ENCODE measurements at places on chromosomes 7 and 10. TPM values are rescaled to one million over a fixed set of nuclear protein-coding genes. Genes with fewer than 3 reads are reported as not detected.

The IRF5 gene
- 1.8 TPM for total RNA-seq

The BTBD16 gene
- total RNA-seq = not detected

DNA sequence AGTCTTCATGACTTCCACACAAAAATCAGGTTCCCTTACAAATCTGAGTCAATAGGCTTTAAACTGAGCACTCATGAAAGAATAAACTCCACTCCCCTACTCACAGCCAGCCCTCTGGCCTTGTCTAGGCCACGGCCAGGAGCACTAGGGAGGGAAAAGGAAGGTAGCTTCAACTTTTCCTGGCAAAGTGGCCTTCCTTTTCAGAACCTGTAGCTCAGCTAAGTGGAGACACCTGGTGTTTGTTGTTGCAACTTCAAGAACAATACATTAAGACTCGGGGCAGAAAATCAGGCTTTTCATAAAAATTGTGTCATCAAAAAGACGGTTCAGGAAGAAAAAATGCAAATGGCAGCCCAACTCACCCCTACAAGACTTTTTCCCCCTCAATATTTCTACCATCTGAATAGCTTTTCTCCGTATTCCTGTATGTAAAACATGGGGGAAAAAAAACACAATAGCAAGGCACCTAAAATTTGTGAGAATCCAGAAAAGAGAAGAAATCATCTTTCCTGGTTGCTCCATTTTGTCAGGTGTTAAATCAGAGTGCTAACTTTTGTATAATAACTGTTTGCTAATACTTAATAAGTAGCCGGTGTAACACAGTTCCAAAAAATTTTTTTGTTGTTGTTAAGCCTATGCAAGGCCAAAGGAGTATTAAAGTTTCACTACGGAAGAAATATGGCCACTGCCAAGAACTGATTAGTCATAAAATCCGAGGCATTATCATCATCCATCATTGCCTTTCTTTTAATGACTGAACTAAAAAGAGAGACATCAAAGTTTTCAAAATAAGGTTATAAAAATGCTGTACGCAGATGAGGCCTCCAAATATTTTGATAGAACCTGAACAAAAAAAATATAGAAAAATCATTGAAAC is 66.2 kb upstream of the ARID5B start:
- peak; percentile 88 for DNase-seq

- DNase-seq = no peak
Measured at GRCh38 chr7:129197771-129198170, 9.3 kb downstream of the SMO start.

DNA sequence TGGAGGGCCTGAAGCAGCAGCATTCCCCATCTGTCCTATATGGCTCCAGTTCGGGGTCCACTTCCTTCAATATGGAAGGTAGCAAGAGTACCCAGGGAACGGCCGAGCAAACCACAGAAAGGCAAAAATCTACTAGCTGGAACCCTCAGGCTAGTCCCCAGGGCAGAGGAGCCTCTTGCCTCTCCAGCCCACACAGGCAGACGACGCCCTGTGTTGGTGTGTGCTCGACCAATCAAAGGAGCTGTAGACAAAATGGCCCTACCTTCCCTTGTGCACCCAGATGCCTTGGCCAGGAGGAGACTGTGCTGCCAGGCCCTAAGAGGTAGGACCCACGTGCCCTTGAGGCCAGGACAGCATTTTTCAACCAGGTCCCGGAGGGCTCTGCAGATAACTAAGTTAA is 91.5 kb downstream of the FAM53B start:
- no peak for DNase-seq

GRCh38 chr10:36118314-36118713 is 476.2 kb upstream of the FZD8 start:
- DNase-seq = no peak

DNA sequence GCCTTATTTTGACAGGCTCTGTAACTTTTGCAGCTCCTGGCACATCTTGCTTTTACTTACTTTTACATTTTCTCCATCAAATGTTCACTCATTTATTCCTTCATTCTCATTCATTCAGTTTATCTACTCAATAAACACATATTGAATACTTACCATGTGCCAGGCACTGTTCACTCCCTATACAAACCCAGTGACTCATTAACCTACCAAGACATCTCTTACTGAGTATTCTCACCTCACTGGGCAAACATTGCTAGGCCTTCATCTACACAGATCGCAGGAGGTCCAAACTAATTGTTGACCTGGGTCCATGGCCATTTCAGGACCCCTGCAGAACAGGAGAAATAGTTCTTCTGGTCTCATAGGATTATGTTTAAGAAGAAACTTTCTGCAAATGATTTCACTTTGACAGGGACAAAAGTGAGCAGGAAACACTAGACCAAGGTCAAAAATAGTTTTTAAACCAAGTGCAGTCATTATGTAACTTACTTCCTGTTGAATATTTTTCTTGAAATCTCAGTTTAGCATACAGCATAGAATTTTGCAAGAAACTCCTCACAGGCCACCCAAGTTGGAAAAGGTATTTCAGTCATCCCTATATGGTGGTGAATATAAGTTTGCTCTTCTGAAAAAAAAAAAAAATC is 17.6 kb downstream of the SLC26A4 start:
- no peak for DNase-seq

- DNase-seq = peak; percentile 87
Measured at GRCh38 chr7:90250601-90251303, 5.8 kb downstream of the CFAP69 start.

Data from M059J (cell line).